ENCODE measurements at places on chromosomes 2 and 18.

- peak; percentile 37 for DNase-seq
- H3K27ac ChIP-seq: peak overlapping the region; percentile 82
- H3K4me3 ChIP-seq: no peak overlapping the region
- H3K4me1 ChIP-seq: peaks cover 9% of the 10 kb centered on the region
Observed at GRCh38 chr2:161135951-161136593, 24.2 kb upstream of the TANK start.

- H3K27me3 ChIP-seq: no peaks in the 10 kb centered on the region
- H3K4me3 ChIP-seq: no peak overlapping the region
- peaks cover 1% of the 10 kb centered on the region for H3K4me1 ChIP-seq
- peak; percentile 92 for DNase-seq
- peak overlapping the region; percentile 16 for H3K27ac ChIP-seq
- H3K36me3 ChIP-seq: peaks cover 7% of the 10 kb centered on the region
Observed at GRCh38 chr2:30252723-30253701, 21.7 kb downstream of the LBH start.

DNA sequence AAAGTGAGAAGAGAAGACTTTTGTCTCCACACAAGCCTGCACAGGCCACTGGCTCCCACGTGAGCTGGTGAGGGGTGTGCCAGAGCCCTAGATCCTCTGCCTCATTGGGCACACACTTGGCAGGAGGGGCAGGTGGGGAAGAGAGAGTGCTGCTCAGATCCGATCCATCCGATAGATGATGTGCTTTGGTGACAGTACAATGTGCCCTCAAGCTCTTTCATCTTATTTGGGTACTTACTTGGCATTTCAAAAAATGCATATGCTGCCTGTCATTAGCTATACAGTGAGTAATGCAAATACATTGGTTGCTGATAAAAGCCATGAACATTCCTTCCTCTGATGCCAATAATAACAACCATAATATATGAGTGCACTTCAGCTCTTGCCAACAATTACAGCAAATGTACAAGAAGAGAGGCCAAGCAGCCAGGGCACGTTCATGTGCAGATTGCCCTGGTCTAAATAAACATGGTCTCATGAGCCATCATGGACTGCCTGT lies 255.3 kb downstream of the VAPA start:
- H3K36me3 ChIP-seq: no peaks in the 10 kb centered on the region
- H3K27me3 ChIP-seq: no peaks in the 10 kb centered on the region
- no peak overlapping the region for H3K4me3 ChIP-seq
- no peak overlapping the region for H3K27ac ChIP-seq
- peak; percentile 34 for DNase-seq

DNA sequence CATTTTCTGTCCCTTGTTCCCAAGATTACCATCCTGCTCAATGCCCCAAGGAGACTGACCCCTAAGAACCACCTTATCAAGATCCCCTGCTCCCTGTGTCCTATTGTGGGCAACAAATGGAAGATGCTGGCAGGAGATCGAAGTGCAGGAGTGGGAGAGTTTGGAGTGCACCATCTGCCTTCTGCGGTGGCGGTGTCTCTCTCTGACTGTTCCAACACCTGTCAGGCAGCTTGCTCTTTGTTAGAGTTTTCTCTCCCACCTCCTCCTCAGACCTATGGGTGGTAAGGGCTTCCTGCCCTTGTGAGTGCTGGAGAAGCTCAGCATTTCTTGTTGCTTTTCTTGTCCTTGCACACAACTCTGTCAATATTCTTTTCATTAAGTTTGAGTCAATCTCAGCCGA lies 64.1 kb upstream of the SPHKAP start:
- no peak for DNase-seq
- no peak overlapping the region for H3K27ac ChIP-seq
- no peak overlapping the region for H3K4me3 ChIP-seq
- no peaks in the 10 kb centered on the region for H3K36me3 ChIP-seq
- H3K4me1 ChIP-seq: no peaks in the 10 kb centered on the region

DNA sequence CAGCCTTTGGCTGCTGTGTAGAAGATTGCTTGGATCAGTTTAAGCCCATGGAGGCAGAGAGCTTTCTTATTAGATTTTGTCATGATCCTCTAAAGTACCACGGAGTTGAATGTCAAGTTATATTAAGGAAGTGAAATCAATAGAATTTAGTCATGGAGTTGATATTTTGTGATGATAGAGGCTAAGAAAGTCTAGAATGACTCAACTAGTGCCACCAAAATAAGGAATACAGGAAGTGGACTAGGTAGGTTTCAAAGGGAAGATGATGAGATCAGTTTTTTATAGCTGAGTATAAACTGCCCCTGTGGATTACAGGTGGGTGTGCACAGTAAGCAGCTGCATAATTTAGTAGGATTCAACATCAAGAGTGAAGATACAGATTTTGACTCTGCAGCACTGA lies 25.2 kb downstream of the FBXO36 start:
- DNase-seq: no peak
- H3K4me1 ChIP-seq: no peaks in the 10 kb centered on the region
- no peaks in the 10 kb centered on the region for H3K27me3 ChIP-seq
- H3K36me3 ChIP-seq: no peaks in the 10 kb centered on the region
- no peak overlapping the region for H3K27ac ChIP-seq
- no peak overlapping the region for H3K4me3 ChIP-seq

DNA sequence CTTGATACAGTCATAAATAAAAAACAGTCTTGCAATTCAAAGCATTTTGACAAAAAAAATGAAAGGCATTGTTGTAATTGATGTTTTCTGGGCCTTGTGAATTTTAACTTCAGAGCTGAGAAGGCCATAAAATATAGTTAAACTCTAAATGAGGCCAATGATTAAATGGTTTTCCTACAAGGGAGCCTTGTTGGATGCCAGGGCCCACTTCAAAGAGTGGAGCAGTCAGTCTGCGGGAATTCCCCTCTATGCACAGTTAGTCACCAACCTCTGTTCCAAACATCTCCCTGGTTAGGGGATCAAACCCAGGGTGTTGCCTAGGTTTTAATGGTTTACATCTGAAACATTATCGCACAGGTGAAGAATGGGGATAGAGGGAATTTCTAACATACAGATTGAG lies 143.4 kb downstream of the NCKAP5 start:
- peaks cover 6% of the 10 kb centered on the region for H3K4me1 ChIP-seq
- no peaks in the 10 kb centered on the region for H3K36me3 ChIP-seq
- no peak overlapping the region for H3K4me3 ChIP-seq
- no peaks in the 10 kb centered on the region for H3K27me3 ChIP-seq
- DNase-seq: no peak

DNA sequence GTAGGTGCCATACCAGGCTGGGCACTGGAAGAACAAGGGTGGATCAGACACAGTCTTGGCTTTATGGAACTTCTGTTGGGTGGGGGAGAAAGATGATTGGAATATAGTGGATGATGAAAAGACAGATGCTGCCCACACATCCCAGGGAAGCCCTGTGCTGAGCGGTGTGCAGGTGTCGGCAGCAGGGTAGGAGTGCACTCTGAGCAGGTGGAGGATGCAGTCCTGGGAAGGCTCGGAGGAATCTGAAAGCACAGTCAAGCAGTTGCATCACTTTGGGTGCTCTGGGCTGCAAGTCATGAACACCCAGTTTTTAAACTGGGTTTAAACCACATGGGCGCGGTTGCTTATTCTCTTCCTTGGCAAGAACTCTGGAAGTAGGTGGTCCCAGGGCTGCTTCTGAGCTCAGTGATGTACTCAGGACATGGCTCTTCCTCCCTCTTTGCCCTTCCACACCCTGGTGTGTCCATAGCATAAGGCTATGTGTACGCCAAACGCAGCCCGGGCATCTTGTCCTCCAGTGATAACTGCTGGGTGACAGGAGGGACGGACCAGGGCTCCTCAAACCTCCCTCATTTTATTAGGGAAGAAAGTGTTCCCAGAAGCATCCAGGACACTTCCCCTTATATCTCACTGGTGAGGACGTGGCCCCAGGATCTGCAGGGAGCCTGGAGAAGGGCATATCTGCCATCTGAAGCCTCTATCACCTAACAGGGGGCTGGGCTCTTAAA lies 84.0 kb downstream of the SH3RF3 start:
- H3K4me1 ChIP-seq: peaks cover 33% of the 10 kb centered on the region
- H3K27me3 ChIP-seq: peaks cover 23% of the 10 kb centered on the region
- H3K36me3 ChIP-seq: no peaks in the 10 kb centered on the region

- no peaks in the 10 kb centered on the region for H3K4me1 ChIP-seq
- H3K27me3 ChIP-seq: no peaks in the 10 kb centered on the region
- no peak for DNase-seq
- H3K4me3 ChIP-seq: no peak overlapping the region
Observed at GRCh38 chr18:63031375-63031774, 288.2 kb downstream of the BCL2 start.

- H3K36me3 ChIP-seq: no peaks in the 10 kb centered on the region
- peaks cover 2% of the 10 kb centered on the region for H3K4me1 ChIP-seq
- H3K4me3 ChIP-seq: no peak overlapping the region
Observed at GRCh38 chr2:990970-991369, 40.3 kb downstream of the SNTG2 start.

DNA sequence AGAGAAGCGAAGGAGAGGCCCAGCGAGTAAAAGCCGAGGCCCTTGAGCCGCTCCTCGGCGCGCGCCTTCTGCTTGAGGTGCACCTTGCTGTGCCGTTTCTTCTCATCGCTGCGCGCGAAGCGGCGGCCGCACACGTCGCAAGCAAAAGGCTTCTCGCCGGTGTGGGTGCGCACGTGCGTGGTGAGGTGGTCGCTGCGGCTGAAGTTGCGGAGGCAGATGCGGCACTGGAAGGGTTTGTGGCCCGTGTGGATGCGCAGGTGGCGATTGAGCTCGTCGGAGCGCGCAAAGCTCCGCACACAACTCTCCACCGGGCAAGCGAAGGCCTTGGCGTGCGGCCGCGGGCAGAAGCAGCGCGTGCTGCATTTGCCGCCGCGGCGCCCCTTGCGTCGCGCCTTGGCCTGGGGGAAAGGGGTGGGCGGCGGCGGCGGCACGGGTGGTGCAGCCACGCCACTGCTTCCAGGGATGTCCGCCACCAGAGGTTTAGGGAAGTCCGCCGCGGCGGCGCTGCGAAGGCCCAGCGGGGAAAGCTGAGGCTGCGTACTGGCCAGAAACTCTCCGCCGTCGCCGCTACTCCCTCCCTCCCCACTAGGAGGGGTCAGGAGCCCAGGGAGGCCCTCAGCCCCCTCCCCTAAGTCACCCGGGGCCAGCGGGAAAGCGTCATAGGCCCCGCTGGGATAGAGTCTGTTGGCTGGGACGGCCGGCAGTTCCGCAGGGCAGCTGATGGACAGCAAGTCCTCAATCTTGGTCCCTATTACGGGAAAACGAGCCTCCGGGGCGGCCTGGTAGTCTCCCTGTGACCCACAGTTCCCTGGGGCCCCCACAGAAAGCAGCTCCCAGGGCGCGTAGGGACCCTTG lies 1.7 kb downstream of the EGR4 start:
- no peak overlapping the region for H3K4me3 ChIP-seq
- H3K36me3 ChIP-seq: no peaks in the 10 kb centered on the region
- H3K4me1 ChIP-seq: peaks cover 24% of the 10 kb centered on the region
- H3K27me3 ChIP-seq: peaks cover 96% of the 10 kb centered on the region
- no peak for DNase-seq

DNA sequence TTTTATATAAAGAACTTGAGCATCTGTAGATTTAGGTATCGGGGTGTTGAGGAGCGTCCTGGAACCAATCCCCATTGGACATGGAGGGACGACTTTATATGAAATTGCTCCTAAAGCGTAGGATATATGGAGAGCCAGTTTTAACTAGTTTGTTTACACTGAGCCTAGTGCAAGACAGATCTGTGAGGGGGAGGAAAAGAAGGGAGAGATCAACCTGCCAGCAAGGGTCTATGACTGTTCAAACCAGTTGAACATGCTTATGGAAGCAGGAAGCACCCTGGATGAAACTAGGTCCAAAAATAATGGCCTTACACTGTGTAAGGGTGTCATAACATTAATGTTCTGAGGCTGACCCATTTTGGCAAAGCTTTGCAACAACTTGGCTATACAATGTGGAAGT lies 34.0 kb upstream of the SLC40A1 start:
- H3K4me3 ChIP-seq: no peak overlapping the region
- no peak for DNase-seq
- H3K36me3 ChIP-seq: no peaks in the 10 kb centered on the region
- H3K27ac ChIP-seq: no peak overlapping the region
- H3K27me3 ChIP-seq: no peaks in the 10 kb centered on the region

- no peak overlapping the region for H3K27ac ChIP-seq
- H3K27me3 ChIP-seq: no peaks in the 10 kb centered on the region
- no peak overlapping the region for H3K4me3 ChIP-seq
- H3K36me3 ChIP-seq: peaks cover 50% of the 10 kb centered on the region
- DNase-seq: no peak
Observed at GRCh38 chr2:239152239-239152915, 248.4 kb downstream of the HDAC4 start.

DNA sequence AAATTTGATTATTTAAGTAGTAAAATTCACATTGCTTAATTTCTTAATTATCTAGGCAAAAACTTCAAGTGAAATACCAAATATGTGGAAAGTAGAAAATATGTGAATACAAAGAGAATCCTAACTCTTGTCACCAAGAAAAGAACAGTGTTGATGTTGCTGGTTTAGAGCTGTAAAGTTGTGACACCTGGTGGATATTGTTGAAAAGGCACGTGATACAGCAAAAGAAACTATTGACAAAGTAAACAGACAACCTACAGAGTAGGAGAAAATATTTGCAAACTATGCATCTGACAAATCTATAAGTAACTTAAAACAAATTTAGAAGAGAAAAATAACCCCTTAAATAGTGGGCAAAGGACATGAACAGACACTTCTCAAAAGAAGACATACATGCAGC lies 25.6 kb upstream of the ZC3H15 start:
- no peaks in the 10 kb centered on the region for H3K4me1 ChIP-seq
- no peaks in the 10 kb centered on the region for H3K27me3 ChIP-seq
- H3K27ac ChIP-seq: no peak overlapping the region
- peak; percentile 12 for DNase-seq

DNA sequence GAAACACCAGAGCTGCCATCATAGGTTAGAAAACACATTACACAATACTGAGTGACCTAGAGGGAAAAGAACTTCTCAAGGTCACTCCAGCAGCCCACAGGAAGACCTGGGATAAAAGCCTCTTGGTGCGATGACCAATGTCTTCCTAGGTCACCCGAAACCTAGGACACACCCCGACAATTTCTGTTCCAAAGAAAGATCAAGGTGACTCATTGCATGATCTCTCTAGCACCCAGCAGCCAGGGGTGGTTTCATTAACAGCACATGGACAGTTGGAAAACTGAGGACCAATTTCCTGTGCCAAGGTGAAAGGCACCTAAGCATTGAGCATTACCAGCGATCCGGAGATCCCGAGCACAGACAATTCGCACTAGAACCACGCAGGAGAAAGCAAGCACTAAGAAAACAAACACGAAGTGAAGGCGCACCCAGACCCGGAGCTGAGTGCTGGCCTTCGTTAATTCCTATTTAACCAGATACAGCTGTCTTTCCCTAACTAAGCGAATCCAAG lies 1.5 kb downstream of the CACNB4 start:
- H3K4me1 ChIP-seq: peaks cover 19% of the 10 kb centered on the region
- H3K36me3 ChIP-seq: no peaks in the 10 kb centered on the region
- H3K27me3 ChIP-seq: peaks cover 53% of the 10 kb centered on the region
- DNase-seq: no peak
